ENCODE measurements at places on chromosomes 7 and 10.

DNA sequence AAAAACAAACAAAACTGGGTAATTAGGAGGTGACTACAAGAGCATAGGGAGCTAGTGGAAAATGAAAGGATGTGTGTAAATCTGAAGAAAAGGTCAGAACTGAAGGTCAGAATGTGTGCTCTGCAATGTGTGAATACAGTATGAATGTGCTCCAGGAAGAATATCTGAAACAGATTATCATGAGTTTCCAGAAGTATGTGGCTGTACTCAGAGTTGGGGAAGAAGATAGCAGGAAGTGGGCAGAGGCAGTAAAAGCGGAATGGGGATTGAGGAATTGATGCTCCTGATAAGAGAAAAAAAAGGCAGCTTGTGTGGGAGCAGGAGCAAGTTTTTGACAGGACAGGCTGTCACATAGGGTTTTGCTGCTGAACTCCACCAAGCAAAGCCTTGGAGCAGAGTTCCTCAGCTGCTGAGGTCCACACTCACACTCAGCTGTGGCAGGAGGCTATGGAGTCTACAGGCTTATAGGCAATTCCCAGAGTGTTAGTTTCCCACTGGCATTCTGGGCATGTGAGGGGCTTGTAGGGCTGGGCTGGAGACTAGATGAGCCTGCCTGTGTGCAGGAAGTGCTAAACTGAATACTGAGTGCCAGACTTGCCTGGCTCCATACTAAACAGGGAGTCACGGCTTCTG, 22.9 kb downstream of the H2AZ2 start:
- no peak for DNase-seq

DNA sequence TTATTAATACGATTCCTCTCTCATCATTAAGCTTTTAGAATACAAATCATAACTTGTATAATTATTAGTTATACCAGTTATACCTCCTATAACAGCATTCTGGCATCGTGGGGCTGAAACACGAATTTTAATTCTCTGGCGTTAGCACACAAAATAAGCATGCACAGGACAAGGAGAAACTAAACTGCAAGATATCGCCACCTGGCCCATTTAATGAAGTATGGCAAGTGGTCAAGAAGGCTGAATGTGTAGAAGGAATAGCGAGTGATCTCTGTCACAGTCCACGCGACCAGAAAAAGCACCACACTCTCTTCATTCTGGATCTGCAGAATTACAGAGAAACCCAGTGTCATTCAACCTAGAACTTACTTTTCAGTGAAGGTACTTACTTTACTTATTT, 18.1 kb downstream of the HACD1 start:
- no peak for DNase-seq

DNA sequence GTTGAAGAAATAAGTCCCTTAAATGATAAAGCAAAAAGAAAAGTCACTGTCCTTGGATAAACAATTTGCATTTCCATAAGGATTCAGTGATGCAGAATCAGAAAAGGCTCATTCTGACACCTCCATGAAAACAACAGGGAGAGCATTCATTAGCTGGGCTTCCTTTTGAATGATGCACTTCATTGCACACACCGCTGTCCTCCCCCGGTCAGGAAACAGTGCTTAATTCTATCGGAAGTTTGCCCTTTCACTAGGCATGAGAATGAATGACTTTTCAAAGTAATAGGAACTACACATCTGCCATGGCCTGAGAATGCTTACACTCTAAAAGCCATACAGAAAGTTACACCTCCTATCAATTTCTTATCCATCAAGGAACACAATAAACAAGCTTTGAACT, 4.2 kb downstream of the PCDH15 start:
- no peak for DNase-seq

DNA sequence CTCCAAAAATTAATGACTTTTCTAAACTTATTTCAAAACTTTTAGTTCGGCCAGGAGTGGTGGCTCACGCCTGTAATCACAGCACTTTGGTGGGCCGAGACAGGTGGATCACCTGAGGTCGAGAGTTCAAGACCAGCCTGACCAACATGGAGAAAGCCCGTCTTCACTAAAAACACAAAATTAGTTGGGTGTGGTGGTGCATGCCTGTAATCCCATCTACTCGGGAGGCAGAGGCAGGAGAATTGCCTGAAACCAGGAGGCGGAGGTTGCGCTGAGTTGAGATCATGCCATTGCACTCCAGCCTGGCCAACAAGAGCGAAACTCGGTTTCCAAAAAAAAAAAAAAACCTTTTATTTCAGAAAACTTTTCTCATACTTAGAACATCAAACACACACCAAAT, 8.3 kb downstream of the NAMPT start:
- no peak for DNase-seq

GRCh38 chr7:2175514-2175913, 57.2 kb downstream of the MAD1L1 start:
- DNase-seq = no peak

GRCh38 chr10:95560278-95561176, 644 bp downstream of the SORBS1 start:
- no peak for DNase-seq

DNA sequence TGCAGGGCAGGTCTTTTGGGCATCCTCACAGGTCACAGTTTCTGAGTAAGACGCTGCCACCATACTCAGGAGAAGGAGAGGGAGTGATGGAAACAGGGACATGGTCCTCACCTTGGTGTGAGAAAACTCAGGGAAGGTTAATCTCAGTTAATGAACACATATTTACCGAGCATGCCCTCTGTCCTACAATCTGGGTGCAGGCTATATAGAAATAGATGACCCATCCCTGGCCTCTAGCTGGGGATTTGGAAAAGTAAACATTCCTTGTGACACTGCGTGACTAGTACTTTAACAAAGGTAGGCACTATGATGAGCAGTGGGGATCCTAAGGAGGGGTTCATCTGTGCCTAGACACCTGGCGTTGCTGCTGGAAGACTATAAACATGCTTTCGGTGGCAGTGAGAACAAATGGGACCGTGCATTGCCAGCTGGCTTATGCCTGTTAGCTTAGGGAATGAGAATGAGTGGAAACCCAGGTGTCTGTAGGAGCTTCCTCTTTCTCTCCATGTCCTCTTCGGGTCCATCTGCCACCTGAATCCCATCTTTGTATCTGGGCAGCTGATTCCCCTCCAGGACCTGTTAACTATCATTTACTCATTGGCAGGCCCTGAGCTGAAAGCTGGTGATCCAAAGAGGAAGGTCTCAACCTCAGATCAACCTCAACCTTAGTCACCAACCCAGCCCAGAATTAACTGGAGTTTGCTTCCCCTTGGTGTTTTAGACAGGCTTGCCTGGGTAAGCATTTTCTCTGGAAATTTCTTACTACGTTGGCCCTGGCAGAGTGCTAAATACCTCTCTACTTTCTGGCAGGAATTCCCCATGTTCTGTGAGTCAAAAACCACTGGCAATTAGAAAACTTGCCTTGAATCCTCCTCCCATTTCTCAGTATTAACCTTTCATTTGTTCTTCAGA, 794 bp downstream of the MBL2 start:
- no peak for DNase-seq

GRCh38 chr10:51892965-51893658, 193.7 kb upstream of the CSTF2T start:
- no peak for DNase-seq

GRCh38 chr7:158394936-158395335, 192.7 kb downstream of the PTPRN2 start:
- peak; percentile 14 for DNase-seq

- peak; percentile 50 for DNase-seq
Observed at GRCh38 chr10:103678178-103678526, 177.2 kb downstream of the SH3PXD2A start.

- DNase-seq = no peak
Observed at GRCh38 chr7:142957723-142958122, 4.4 kb downstream of the KEL start.

DNA sequence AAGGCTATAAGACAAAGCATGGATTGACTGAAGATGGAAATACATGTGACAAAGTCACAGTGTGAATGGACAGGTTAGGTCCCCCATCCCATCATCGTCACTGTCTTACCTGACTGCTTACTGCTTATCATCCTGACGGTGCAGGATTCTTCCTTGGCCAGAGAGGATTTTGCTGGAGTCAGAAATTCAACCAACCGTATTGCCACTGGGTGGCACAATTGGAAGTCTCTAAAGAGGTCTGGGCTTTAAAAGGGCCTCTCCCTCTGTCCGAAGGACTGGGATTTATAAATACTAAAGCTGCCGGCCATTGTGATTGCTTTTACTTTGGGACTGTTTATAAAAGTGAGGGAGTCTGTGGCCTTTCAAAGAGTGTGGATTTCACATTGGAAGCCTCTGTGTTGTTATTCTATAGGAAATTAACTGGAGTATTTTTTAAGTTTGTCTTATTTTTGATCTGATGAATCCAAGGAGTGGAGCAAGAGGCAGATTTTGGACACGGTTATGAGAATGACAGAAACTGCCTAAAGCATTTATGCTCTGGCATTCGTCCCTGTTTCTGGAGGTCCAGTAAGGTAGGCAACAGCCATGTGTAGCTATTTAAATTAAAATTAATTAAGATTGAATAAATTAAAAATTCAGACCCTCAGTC, 113.3 kb upstream of the CREB5 start:
- no peak for DNase-seq

DNA sequence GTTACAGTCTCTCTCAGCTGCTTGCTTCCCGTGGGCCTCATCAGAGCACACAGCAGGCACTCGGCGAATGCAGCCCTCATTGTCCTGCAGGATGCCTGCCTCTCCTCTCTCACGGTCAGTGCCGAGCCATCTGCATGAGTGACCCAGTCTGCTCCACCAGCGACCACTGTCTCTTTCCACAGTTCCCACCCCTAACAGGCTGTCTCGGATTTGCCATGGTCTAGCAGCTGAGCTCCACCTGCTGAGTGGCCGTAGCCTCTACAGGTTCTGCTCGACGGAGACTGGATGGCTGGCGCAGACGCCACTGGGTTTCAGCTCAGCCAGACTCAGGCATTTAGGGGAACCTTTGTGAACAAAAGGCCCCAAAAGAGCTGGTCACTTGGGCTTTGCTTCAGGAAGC, 209.4 kb upstream of the FOXK1 start:
- DNase-seq = no peak

DNA sequence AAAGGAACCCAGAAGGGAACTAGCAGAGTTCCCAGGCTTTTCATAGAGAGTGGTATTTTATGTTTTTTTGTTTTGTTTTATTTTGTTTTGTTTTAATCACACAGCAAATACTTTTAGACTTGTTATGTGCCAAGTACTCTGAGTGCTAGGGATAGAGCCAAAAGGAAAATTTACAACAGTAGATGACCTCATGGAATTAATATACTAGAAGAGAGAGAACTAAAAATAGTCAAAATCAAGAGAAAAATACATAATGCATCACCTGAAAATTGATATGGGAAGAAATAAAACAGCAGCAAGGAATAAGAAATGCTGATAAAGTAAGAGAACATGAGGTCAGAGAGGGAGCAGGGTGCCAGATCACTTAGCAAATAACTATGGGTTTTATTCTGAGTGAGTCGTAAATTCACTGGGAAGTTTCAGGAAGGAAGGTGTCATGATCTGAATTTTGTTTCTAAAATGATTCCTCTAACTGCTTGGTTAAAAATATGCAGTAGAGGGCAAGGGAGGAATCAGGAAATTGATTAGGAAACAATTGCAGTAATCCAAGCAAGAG, 351.0 kb downstream of the ANKRD7 start:
- DNase-seq = no peak

DNA sequence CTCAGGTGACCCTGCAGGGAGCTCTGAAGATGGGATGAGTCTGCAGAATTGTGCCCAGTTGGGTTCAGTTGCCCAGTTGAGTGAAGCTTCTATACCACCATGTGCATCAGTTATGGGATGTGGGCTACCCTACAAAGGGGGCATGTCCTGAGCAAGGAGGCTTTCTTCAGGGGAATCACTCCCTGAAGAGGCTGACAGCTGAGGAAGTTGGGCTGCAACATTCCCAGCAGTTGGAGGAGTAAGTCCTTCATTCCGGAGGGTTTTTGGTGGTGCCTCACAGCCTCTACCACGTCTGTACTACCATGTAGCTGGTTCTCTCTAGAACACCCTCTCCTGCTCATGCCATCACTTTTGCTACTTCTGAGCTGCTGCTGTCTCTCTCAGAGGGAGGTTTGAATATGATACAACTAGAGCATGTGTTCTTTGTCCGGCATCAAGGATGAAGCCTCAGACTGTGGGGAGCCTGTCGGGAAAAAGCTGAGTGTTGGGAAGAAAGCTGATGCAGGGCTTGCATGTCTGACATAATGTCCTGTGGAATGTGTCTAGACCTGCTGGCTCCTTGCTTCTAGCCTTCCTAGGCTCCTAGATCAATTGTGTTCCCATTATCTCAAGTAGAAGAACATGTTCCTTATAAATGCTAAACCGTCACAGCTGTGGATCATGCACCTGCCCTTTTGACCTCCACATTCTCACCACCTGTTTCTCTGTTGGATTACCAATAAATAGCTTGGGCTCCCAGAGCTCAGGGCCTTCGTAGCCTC, 355.8 kb downstream of the CCSER2 start:
- DNase-seq = no peak

- no peak for DNase-seq
Observed at GRCh38 chr10:45424668-45425404, 50.8 kb downstream of the ALOX5 start.

GRCh38 chr7:5425507-5426225, 2.0 kb upstream of the TNRC18 start:
- DNase-seq = no peak

GRCh38 chr10:112360308-112361270, 13.3 kb upstream of the ACSL5 start:
- no peak for DNase-seq

- no peak for DNase-seq
Observed at GRCh38 chr10:74816824-74817498, 9.4 kb upstream of the KAT6B start.

- no peak for DNase-seq
Observed at GRCh38 chr7:137006293-137006692, 137.8 kb downstream of the CHRM2 start.

- no peak for DNase-seq
Observed at GRCh38 chr7:435630-436366, 83.8 kb downstream of the PDGFA start.
